AG10803 (cell line): ENCODE measurements at places on chromosomes 1 and 21.

DNA sequence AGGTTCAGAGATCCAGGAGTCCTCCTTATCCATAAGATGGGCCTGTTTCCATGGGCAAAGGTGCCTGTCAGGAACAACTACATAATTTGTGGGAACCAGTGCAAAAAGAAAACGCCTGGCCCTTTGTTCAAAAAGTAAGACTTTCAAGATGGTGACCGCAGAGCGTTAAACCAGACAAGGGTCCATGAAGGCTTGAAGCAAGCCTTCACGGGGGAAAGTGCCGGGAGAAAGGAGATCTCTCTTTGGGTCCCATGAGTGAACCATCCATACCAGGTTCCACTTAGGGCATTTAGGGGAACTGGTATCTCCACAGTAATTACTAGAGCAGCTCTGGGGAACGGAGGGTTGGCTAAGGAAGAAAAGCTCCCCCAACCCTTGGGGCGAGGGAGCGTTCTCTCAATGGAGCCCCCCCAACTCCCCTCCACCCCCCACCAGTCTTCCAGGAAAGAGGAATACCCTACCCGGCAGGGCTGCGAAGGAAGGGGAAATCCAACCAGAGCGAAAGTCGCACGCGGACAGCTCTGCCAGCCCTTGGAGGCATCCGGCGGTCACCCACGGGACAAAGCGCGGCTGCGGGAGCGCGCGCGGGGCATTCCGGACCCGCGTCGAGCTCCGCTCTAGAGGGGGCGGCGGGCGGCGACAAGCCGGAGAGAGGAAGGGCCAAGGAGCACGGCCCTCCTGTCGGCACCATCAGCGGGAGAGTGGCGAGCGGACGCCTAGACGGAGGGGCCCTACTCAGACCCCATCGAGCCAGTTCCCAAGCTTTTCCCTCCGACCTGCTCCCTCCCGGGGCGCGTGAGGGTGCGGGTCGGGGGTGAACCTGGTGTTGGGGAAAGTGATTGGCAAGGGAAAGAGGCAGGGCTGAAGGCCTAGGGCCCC is 687 bp upstream of the RASSF5 start:
- no peak for DNase-seq

DNA sequence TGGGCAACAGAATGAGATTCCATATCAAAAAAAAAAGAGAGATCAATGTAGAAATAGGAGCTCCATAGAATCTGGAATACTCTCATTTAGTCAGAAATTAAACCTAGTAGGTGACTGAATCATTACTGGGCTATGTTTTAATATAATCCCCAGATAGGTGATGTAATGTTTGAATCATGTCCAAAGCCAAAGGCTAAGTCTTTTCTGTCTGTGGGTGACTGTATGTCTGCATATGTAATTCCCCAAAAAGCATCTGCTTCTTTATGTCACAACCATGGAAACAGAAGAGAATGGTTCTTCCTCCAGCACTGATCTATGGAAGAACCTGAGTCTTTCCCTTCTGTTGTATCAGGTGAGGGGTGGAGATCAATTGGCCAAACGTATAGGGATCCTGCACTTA is 5.8 kb downstream of the LAMC2 start:
- DNase-seq: peak; percentile 79

DNA sequence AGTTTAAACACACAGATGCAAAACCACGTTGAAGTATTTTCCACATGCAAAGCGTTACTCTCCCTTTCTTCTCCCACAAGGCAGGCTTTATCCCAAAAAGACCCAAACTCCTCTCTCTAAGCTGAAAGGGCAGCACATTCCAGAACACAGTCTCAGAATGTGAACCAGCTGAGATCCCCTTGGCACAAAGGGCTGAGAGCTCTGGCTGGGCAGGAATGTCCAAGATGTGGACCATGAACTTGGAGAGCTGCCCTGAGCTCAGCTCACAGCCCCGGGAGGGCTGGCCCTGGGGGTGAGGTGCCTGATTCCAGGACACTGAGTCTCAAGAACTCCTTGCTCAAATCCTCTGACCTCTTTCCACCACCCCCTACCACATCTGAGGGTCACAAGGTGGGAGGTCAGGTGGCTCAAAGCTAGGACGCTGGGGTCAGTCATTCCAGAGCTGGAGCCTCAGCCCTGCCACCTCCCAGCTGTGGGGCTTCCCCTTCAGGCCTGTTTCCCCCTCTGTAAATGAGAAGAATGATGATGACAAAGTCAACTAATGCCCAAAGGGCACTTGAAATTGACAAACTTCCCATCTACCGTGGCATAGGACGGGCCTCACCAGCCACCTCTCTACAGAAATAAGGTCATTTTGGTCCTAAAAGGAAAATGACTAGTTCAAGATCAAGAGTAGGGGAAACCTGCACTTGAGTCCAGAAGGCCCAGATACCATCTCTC is 11.5 kb downstream of the ALDH4A1 start:
- peak; percentile 76 for DNase-seq

GRCh38 chr21:34792504-34793089 is 123.8 kb downstream of the CLIC6 start:
- no peak for DNase-seq

DNA sequence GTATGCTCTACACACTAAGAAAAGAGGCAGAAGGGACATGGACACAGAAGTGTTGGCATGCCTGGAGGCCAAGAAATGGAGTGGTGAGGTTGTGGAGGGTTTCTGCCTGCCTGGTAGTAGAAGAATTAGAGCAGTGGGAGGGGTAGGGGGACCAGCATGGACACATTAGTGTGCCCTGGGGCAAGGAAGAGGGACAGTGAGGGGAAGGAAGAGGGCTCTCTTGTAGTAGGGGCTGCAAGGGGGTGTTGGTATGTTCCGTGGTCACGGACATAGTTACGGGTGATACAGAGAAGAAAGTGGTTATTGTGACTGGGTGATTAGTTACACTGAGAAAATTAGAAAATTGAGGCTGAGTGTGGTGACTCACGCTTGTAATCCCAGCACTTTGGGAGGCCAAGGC is 23.3 kb downstream of the LEMD1 start:
- DNase-seq: no peak

DNA sequence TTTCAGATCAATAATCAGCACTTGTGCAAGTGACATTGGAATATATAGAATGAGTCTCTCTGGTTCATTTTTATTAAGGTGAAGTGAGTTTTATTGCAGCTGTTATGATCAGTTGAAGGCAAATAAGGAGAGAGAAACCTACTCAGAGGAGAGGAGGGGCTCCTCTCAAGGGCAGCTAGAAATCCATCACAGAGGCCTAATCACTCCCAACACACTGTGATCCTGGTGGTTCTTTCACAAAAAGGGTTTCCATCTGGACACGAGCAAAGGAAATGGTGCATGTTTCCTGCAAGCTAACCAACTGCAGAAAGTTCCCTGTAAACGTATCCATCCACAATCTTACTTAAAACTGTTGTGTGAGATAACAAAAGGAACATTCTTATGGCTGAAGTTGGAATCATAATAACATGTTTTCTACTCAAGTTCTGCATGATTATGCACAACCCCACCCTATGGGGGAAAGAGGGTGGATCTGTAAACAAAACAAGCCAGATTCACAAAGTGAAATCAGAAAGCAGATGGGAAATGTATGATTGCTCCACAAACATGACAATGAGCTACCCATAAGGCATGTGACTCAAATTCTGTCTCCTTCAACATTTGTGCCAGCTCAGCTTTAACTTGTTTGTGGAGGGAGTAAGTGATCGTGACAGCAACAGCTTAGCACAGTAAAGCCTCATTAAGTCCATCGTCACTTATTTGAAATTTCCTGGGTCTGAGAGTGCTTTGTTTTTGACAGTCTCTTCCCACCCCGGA is 141.2 kb upstream of the ST6GALNAC5 start:
- peak; percentile 40 for DNase-seq

DNA sequence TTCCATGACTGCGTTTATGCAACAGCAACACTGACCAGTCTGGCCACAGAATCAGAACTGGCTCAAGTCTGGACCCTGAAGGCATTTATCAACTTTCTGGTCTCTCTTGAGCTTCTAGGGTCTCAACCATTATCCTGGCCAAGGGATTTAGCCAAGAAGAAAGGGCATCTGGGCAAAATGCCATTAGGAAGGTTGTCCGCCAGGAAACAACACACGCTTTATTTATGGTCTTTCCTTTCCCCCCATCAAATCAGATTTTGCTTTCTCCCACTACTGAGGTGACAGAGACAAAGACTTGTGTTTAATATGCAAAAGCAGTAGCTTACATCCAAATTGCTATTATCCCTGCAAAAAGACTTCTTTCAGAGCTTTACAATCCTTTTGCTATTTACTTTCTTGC is 81.6 kb upstream of the PPP2R5A start:
- no peak for DNase-seq

- no peak for DNase-seq
Measured at GRCh38 chr21:37742115-37742514, 174.1 kb downstream of the KCNJ6 start.

- DNase-seq: no peak
Measured at GRCh38 chr1:23953020-23953419, 6.6 kb upstream of the PNRC2 start.

DNA sequence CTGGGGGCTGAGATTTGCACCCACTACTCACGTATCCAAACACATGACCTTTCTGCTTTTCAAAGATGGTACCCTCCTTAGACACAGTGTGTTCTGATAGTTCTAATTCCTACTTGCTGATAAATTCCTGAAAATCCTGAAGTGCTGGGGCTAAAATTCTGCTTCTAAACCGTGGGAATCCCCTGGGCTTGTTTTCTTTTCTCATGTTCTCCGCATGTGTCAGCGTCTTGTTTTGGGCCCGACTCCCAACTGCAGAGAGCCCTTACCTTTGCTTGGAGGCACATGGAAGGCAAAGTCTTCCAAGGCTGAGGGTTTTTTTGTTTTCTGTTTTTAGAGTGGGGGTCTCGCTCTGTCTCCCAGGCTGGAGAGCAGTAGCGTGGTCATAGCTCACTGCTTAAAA is 27.2 kb downstream of the PSMG1 start:
- DNase-seq: no peak

DNA sequence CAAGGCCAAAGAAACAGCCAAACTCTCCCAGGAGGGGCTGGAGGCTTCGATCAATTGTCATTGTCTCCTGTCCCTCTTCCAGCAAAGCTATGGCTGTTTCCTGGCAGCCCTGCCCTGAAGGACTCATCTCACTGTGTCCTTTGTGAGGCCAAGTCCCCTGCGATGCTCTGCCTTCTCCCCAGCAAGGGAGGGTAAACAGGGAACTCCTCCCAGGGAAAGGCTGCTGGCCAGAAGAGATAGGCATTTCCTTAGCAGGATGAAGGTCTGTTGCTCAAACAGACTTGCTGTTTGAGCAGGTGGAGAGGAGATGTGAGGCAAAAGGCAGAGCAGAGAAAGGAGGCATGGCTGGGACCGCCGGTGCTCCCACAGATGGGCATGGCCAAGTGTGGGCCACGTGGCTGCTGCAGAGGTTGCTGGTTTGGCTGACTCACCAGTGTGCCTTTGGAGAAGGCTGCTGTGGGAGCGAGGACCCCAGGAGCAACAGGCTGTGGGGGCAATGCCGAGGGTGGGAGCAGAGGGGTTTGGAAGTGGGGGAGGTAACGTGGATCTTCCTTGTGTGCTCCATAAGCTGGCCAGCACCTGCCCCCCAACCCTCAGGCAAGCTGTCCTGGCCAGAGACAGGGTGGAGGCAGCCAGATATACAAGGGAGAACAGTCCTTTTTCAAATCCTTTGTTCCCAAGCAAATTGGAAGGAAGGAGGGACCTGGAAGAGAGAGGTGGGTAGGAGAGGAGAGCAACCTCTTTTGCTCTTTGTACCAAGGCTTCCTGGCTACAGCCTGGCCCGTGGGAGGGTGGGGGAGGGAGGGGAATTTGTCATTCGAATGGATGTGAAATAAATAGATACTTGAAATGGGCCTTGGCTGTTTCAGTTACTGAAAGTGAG is 449.8 kb downstream of the SIPA1L2 start:
- DNase-seq: no peak

DNA sequence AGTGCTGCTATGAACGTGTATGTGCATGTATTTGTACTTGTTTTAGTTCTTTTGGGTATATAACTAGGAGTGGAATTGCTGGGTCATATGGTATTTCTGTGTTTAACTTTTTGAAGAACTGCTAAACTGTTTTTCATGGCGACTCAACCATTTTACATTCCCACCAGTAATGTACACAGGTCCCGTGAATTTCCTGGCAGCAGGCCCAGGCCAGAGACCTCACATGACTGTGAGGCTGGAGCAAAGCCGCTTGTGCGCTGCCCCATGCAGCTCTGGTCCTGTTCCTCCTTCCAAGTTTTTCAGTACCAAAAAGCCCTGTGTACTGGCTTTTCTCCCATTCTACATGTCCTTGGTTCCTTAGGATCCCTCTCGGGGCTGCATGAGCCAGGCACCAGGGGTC is 29.6 kb downstream of the ACOT11 start:
- no peak for DNase-seq

GRCh38 chr1:173302890-173303829 is 96.0 kb upstream of the TNFSF4 start:
- DNase-seq: no peak

DNA sequence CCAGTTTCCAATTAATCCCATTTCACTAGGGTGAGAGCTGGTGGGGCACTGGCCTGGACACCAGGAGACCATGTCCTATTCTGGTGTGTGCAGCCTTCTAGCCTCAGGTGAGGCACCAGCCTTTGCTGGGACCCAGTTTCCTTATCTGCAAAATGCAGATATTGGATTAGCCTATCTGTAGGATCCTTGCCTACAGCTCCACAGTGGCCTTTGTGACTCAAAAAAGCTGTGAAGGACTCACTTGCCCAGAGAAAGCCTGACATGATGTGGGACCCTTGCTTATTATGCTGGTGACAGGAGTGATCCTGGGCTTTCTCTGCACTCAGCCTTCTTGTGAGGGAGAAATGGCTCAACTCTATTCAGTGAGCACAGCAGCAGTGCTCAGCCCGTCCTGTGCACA is 32.3 kb downstream of the TENT5C start:
- DNase-seq: no peak
